ENCODE measurements at places on chromosomes 5 and 9. TPM values are rescaled to one million over a fixed set of nuclear protein-coding genes. Genes with fewer than 3 reads are reported as not detected.

Gene CTNND2
- total RNA-seq = under 0.01 TPM

Gene NR2F1
- total RNA-seq = 1.6 TPM

Gene POU5F2
- total RNA-seq = 1.4 TPM

Gene ABLIM3
- total RNA-seq = 98.5 TPM

Gene GRAMD2B
- 102 TPM for total RNA-seq

Gene TMEM38B
- 4.4 TPM for total RNA-seq

Gene ARL10
- 13.0 TPM for total RNA-seq

Gene KCNV2
- total RNA-seq = not detected

Gene AIF1L
- 48.7 TPM for total RNA-seq

Gene CANX
- total RNA-seq = 620 TPM

Gene EGFLAM
- total RNA-seq = 1.6 TPM

Gene MSX2
- 12.4 TPM for total RNA-seq

Gene GAS1
- total RNA-seq = 13.7 TPM

Gene BARHL1
- not detected for total RNA-seq

Gene TTC39B
- 1.6 TPM for total RNA-seq

Gene SPOCK1
- 1.6 TPM for total RNA-seq

Gene SHOC1
- not detected for total RNA-seq

Gene GLE1
- 30.6 TPM for total RNA-seq

Gene PTPRD
- total RNA-seq = 88.3 TPM

Gene GFRA3
- not detected for total RNA-seq

Gene WNK2
- not detected for total RNA-seq

Gene TLX3
- total RNA-seq = not detected

Gene PCDHB15
- 0.39 TPM for total RNA-seq

Gene NR5A1
- not detected for total RNA-seq

Gene TRIM7
- total RNA-seq = 1.2 TPM

Gene TMEM267
- total RNA-seq = 6.3 TPM

Gene ADAMTSL2
- not detected for total RNA-seq

Gene DPYSL3
- total RNA-seq = 142 TPM

Gene TAF11L10
- total RNA-seq = 0.39 TPM

Gene LVRN
- total RNA-seq = not detected

Gene AFAP1L1
- total RNA-seq = 5.9 TPM

Gene FAM81B
- not detected for total RNA-seq

Gene KYAT1
- total RNA-seq = 3.6 TPM

Gene PRLR
- total RNA-seq = 25.5 TPM

Gene GARIN3
- total RNA-seq = not detected

All from placental epithelial cell (primary cell).